ENCODE measurements at places on chromosomes 6 and 20. TPM values are rescaled to one million over a fixed set of nuclear protein-coding genes. Genes with fewer than 3 reads are reported as not detected.

TFAP2C gene
- not detected for total RNA-seq

SALL4 gene
- total RNA-seq = 0.08 TPM

PRDM13 gene
- not detected for total RNA-seq

MAPK14 gene
- 64.3 TPM for total RNA-seq

FOXF2 gene
- not detected for total RNA-seq

TTBK1 gene
- not detected for total RNA-seq

TULP1 gene
- total RNA-seq = not detected

PRND gene
- not detected for total RNA-seq

GPLD1 gene
- 1.4 TPM for total RNA-seq

DDX43 gene
- 1.9 TPM for total RNA-seq

TNFRSF21 gene
- total RNA-seq = 0.19 TPM

- DNase-seq = no peak
- H3K27me3 ChIP-seq = no peaks in the 10 kb centered on the region
- H3K4me1 ChIP-seq = peaks cover 39% of the 10 kb centered on the region
- H3K36me3 ChIP-seq = no peaks in the 10 kb centered on the region
- no peak overlapping the region for H3K27ac ChIP-seq
These were observed 16.4 kb upstream of the ZC3H12D start for GRCh38 chr6:149501201-149501600.

GRCh38 chr20:53468587-53468986, 125.1 kb downstream of the ZNF217 start:
- H3K27me3 ChIP-seq = no peaks in the 10 kb centered on the region
- DNase-seq = no peak
- no peak overlapping the region for H3K4me3 ChIP-seq
- H3K36me3 ChIP-seq = no peaks in the 10 kb centered on the region

DNA sequence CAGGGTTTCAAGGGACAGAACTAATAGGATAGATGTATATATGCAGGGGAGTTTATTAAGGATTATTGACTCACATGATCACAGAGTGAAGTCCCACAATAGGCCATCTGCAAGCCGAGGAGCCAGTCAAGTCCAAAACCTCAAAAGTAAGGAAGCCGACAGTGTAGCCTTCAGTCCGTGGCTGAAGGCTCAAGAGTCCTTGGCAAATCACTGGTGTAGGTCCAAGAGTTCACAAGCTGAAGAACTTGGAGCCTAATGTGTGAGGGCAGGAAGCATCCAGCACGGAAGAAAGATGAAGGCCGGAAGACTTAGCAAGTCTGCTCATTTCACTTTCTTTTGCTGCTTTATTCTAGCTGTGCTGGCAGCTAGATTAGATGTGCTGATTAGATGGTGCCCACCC, 128.0 kb downstream of the TNFRSF21 start:
- H3K4me1 ChIP-seq = no peaks in the 10 kb centered on the region
- H3K27ac ChIP-seq = no peak overlapping the region
- H3K36me3 ChIP-seq = no peaks in the 10 kb centered on the region
- no peak overlapping the region for H3K4me3 ChIP-seq

DNA sequence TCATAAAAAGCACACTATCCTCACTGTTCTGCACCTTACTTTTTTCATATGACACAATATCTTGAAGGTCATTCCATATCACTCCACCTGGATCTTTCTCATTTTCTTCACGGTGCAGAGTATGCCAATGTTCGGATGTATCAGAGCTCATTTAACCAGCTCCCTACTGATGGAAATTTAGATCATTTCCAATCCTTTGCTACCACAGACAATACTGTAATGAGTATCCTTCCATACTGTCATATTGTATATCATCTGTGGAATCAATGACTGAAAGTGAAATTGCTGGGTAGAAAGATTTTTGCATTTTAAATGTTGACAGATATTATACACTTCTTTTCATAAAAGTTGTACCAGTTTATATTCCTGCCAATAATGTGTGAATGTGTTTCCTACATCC, 2.2 kb upstream of the RAB44 start:
- no peaks in the 10 kb centered on the region for H3K36me3 ChIP-seq
- no peak overlapping the region for H3K4me3 ChIP-seq
- no peak overlapping the region for H3K27ac ChIP-seq

- H3K36me3 ChIP-seq = no peaks in the 10 kb centered on the region
- no peak overlapping the region for H3K4me3 ChIP-seq
- no peak overlapping the region for H3K27ac ChIP-seq
- DNase-seq = no peak
These were observed 18.1 kb upstream of the CALHM6 start for GRCh38 chr6:116443105-116443504.

DNA sequence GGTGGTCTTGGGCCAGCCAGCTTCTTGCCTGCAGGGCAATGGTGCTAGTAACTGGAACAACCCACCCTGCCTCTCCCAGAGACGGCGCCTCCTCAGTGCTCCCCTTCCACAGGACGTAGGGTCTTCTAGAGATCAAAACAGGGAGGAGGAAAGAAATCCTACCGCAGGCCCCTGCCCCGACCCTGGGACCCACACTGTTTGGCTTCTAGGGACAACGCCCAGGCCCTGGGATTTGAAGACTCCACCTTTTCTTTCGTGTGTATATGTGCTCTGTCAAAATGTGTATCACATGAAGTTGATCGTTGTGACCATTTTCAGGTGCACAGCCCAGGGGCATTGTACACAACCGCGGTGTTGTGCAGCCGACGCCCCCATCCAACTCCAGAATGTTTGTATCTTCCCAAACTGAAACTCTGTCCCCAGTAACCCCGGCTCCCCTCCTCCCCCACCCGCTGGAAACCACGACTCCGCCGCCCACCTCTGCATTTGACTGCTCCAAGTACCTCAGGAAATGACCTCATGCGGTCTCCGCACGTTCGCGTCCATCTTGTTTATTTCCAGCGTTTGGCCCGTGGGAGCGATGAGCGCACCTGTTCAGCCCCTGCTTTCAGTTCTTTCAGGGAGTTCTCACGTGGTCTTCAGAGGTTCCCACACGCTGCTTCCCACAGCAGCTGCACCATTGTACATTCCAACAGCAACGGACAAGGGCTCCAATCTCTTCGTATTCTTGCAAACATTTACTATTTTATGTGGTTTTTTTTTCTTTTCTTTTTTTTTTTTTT, 3.4 kb upstream of the BHLHE23 start:
- no peak overlapping the region for H3K27ac ChIP-seq
- H3K4me1 ChIP-seq = peaks cover 38% of the 10 kb centered on the region
- H3K4me3 ChIP-seq = peak overlapping the region; percentile 52
- H3K36me3 ChIP-seq = no peaks in the 10 kb centered on the region
- H3K27me3 ChIP-seq = peaks cover 22% of the 10 kb centered on the region

DNA sequence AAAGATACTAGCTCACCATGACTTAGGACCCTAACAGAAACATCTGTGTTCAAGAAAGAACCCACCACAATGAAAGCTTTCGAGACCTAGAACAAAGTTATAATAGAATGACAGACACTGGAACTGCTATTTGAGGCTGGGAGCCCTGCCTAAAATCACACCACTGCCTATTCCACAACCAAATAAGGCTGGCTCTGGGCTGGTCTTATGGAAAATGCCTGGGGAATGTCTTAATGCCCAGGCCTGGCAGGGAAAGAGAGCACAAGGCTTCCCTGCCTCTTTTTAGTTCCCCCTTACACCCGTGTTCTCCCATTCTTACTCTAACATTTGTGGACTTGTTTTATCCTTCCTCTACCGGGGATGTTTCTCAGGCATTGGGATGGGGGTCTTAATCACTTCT, 5.6 kb upstream of the METTL24 start:
- no peak overlapping the region for H3K27ac ChIP-seq
- no peaks in the 10 kb centered on the region for H3K36me3 ChIP-seq
- no peak for DNase-seq
- H3K27me3 ChIP-seq = peaks cover 4% of the 10 kb centered on the region

DNA sequence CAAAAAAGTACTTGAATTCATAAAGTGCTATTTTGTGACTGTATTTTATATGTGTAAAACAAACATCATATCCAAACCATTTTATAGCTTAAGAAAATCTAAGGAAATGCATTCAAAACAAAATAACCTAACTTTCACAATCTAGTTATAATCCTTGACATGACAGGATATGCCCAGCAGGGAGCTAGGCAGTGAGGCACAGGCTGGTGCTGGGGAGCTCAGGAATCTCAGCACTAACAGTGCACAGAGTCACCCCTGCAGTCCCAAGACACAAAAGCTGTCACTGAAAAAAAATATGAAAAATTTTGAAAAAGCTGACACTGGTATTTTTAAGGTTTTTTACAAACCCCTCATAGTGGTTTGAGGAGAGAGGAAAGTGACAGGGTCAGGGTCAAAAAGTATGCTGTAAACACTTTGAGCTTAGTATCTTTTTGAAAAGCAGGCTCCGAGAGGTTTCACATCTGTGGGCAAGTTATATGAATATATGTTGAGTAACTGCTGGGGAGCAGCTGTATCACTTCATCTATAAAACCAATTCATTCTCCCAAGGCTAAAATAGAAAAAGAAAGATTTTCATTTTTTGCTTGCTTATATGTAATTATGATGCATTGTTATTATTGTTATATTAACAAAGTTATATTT, 24.1 kb downstream of the LGSN start:
- no peaks in the 10 kb centered on the region for H3K27me3 ChIP-seq
- no peak for DNase-seq
- H3K4me3 ChIP-seq = no peak overlapping the region
- no peaks in the 10 kb centered on the region for H3K4me1 ChIP-seq

GRCh38 chr20:14036567-14036966, 41.3 kb downstream of the MACROD2 start:
- H3K36me3 ChIP-seq = no peaks in the 10 kb centered on the region
- H3K4me1 ChIP-seq = no peaks in the 10 kb centered on the region
- no peaks in the 10 kb centered on the region for H3K27me3 ChIP-seq
- DNase-seq = no peak
- H3K27ac ChIP-seq = no peak overlapping the region

DNA sequence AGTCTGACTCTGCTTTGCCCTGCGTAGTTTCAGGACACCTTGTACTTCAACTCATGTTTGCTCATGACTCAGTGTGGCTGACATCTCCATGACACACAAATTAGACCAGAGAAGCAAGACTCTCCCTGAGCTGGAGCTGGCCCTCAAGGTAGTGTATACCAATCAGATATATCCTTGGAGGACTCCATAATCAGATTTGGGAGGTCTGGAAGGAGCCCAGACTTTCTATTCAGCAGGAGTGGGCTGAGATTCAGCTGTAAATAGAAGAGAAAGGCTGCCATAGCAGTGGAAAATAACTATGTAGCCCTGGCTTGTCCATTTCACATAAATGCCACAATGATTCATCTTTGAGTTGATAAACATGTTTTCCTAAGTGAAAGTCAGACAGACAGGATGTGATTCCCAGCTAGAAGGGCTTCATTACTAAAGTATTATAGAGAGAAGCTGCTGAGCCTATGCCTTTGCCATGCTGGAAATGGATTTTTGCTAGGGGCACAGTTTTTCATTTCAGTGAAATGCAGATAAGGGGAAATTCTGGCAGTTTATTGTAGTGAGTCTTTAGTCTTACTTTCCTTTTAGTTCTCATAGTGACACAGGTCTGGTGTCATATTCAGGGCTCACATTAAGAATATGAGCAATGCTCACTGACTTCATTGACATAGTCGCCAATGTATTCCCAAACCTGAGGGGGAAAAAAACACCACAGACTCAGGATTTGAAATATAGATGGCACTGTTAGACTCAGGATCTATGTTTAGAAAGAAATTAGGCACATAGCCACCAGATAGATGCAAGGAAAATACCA, 95.3 kb downstream of the CLVS2 start:
- no peak for DNase-seq
- H3K27ac ChIP-seq = no peak overlapping the region
- H3K4me1 ChIP-seq = no peaks in the 10 kb centered on the region
- no peaks in the 10 kb centered on the region for H3K27me3 ChIP-seq
- H3K36me3 ChIP-seq = no peaks in the 10 kb centered on the region

DNA sequence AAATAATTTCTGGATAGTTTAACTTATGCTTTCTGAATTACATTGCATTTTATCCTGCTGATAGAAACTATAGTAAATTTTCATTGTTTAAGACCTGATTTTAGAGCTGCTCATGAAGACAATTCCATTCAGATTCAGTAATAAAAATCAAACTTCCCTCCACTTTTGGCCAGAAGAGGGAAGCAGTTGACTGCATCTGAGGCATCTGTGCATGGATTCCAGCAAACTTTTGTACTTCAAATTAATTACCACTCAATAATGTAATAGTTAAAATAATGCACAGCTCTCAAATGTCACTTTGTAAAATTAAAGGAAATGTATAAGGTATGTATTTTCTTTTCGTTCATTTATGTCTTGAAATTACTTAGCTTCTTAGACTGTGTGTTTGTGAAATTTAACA, 64.2 kb upstream of the SLC35B3 start:
- H3K27me3 ChIP-seq = no peaks in the 10 kb centered on the region
- H3K36me3 ChIP-seq = no peaks in the 10 kb centered on the region
- H3K4me1 ChIP-seq = no peaks in the 10 kb centered on the region
- H3K4me3 ChIP-seq = no peak overlapping the region
- H3K27ac ChIP-seq = no peak overlapping the region

Data from CD4-positive, alpha-beta memory T cell (primary cell).